ENCODE measurements at places on chromosomes 13 and 19.

- DNase-seq, result no peak
Measured at GRCh38 chr19:35119578-35120155, 4.0 kb downstream of the FXYD3 start.

DNA sequence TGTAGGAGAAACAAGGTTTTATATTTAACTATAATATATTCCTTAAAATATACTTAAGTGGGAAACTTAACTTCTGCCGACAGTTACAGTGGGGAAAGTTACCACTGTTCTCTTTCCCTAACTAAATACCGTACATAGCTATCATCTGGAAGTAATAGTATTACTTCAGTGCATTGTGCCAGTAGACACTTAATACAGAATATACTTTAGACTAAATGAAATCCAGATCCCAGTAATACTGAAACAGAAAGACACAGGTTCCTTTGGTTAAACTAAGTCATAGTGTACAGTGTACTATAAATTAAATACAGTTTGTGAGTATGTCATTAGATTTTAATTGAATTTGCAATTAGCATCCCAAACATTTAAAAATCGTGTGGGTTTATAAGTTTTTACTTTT, 107.5 kb downstream of the PCCA start:
- no peak for DNase-seq

DNA sequence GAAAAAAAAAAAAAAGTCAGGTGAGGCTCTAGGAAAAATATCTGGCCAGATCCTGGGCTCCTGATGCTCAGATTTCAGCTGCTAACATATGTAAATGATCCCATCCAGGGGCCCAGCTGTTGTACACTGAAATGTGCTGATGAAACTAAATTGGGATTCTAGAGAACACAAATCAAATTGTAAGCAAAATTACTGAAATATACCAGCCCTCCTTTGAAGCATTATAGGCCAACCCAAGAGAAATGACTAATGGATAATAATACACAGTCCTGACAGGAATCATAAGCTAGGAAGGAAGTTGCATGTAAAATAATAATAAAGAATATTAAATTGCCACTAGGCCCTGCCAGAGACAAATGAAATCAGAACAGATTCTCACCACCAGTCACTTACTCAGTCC, 17.8 kb downstream of the KCTD12 start:
- DNase-seq, result no peak

DNA sequence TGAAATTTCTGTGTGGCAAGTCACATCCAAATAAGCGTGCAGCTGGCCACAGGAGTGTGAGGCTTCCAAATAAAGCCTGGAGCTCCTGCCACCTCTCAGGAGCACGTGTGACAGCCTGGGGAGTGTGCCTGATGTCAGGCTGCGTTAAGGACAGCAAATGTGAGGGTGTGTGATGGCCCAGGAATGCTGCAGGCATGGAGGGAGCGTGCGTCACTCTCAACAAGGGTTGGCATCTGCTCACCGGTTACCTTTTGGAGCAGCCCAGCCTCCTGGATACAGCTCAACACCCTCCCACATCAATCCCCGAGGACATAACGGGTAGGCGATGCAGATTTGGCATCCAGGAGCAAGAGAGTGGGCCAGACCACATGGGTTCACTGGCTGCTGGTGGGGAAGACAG, 19.0 kb downstream of the NUMBL start:
- no peak for DNase-seq

GRCh38 chr19:41166944-41167804, 25.8 kb upstream of the CYP2S1 start:
- no peak for DNase-seq

DNA sequence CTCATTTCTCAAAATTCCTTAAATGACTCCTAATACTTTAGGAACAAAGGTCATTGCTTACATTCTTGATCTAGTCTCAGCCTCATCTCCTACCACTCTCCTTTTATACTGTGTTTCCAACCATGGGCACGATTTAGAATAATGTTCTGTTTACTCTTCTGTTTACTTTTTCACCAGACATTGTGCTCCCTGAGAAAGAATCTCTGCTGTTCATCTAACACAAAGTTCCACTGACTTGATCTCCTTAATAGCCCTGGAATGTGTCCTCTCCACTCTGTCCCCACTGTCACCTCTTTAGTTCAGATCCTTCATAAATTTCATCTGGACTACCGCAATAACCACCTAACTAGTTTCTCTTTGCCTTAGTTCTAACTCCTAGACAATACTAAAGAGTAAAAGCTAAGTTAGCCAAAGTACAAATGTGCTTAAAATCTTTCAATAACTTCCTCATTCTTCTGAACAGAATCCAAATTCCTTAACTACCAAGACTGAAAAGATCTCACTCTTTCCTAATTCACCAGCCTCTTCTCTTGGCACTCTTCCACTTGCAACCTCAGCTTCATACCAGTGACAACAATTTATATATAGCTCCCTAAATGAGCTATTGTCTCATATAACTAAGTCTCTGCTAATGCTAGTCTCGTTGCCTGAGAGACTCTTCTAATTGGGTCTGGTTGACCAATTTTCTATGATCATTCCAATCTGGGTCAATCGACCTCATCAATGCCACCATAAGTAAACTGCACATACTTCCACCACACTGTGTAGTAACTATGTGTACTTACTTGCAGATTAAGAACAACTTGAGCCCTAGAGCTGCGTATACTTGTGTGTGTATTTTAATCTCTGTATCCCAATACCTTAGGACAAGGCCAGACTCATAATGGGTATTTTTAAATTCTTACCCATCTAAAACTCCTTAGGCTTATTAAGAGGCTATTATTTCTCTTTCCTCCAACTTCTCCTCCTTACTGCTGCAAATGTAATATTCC, 179.9 kb downstream of the VWA8 start:
- no peak for DNase-seq

DNA sequence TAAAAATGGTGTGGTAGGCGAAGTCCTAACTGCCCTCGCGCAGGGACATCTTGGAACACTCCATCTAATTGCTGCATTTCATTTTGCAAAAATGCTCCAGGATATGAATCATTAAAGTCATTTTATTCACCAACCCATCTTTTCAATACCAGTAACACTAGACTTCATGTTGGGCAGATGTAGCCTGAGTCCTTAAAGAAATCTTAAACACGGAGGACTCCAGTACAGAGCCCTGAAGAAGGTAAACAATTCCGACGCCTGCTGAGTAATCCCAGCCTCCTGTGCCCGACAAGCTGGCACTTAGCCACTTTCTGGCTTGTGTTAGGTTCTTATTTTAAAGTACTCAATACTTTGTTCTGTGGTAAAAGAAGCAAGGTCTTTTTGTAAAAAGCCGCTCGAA, 58.0 kb upstream of the IRS2 start:
- DNase-seq, result no peak

DNA sequence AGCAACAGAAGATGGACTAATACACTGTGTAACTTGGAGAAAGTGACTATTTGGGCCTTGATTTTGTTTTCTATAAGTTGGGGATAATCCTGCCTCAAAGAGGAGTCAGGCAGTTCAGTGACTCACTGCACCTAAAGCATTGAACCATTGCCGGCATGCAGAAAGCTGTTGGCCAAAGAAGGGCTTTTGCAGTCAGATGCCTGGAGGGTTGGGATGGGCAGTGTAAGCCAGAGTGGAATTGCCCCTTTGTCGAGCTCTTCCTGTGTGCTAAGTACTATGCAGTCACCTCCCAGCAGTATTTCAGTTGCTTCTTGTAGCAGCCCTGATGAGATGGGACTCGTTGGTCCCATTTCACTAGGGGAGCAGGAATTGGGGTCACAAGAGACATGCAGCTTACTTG, 11.1 kb downstream of the ZNF473 start:
- no peak for DNase-seq

DNA sequence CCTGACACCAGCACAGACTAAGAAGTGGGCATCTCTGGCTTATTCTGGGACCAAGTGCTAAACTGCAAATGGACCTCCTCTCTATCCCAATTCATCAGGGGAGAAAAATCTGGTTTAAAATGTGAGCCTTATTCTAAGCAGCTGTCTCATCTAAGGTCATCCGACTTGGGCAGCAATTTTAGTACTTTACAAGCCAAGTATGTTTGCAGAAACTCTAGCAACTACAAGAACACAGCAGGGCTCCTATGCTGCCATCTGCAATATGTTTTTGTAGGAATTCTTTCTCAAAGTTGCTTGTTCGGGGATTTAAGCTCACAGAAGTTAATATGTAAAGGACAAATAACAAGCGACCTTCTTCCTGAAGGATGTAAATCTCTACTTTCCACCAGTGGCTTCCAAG, 113.1 kb downstream of the FOXO1 start:
- no peak for DNase-seq

DNA sequence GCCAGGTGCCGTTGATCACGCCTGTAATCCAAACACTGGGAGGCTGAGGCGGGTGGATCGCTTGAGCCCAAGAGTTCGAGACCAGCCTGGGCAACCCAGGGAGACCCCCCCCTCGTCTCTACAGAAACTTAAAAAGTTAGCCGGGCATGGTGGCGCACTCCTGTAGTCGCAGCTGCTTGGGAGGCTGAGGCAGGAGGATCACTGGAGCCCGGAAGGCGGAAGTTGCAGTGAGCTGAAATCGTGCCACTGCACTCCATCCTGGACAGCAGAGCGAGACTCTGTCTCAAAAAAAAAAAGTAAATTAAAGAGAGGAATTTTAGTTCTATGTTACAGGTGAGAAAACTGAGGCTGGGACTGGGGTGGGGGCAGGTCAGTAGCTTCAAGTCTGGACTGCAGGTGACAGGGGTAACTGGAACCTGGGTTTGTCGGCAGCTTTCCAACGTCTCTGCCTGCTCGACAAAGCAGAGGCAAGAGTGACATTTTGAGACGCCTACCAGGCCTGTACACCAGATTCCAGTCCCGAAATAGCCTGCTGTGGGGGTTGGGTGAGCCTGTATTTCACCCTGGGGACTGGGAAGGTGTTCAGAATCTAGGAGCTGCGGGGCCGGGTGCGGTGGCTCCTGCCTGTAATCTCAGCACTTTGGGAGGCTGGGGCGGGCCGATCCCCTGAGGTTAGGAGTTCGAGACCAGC, 1.2 kb downstream of the SELENOW start:
- DNase-seq, result no peak

DNA sequence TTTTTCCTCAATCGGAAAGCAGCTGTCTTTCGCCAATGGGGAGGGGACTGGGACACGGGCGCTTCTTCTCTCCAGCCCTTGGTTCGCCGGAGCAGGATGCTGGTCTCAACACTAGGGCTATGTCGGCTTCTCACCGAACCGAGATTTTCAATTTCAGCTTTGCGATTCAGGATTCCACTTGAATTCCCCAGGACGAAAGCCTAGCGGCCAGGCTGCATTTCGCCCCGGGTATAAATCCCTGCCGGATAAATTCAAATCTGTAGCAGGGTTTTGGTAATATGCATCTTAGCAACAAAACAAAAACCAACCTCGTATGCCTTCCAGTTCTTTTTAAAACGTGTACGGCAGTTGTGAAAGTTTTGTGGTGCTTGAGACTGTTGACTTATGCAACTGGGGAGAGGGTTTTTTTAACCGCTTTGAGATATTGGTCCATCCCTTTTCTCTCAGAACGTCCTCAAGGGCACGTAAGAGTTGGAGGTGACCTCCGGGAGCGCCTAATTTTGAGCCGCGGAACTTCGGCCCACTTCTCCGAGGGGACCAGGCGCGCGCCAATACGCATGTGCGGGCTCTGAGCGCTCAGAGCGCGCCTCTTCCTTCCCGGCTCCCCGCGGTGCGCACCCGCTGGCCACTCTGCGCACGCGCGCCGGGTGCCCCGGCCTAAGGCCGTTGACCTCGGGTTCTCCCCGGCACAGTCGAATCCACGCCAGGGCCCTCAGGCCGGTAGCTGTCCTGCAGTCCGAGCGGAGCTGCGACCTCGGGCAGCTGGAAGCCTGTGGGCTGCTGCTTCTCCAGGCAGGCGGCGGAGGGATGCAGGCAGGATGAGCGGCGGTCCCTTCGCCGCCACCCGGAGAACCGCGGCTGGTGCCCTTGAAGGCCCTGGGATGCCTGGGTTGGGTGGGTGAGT, 7.6 kb downstream of the POU4F1 start:
- DNase-seq, result no peak

GRCh38 chr13:69720278-69720983, 387.2 kb upstream of the ATXN8OS start:
- DNase-seq, result no peak

DNA sequence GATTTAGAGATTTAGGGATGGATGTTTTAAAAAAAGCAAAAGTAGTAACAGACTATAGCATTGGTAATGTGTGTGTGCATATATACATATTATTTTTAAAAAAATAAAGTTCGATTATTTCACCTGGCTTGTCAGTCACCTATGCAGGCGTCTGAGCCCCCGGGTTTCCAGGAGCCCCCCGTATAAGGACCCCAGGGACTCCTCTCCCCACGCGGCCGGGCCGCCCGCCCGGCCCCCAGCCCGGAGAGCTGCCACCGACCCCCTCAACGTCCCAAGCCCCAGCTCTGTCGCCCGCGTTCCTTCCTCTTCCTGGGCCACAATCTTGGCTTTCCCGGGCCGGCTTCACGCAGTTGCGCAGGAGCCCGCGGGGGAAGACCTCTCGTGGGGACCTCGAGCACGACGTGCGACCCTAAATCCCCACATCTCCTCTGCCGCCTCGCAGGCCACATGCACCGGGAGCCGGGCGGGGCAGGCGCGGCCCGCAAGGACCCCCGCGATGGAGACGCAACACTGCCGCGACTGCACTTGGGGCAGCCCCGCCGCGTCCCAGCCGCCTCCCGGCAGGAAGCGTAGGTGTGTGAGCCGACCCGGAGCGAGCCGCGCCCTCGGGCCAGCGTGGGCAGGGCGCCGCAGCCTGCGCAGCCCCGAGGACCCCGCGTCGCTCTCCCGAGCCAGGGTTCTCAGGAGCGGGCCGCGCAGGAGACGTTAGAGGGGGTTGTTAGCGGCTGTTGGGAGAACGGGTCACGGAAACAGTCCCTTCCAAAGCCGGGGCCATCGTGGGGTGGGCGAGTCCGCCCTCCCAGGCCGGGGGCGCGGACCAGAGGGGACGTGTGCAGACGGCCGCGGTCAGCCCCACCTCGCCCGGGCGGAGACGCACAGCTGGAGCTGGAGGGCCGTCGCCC, 840 bp upstream of the CCNA1 start:
- DNase-seq, result no peak

- no peak for DNase-seq
Measured at GRCh38 chr13:89930861-89931260, 1416.6 kb upstream of the MIR17HG start.

- no peak for DNase-seq
Measured at GRCh38 chr19:49489601-49490167, 2.3 kb downstream of the RPL13A start.

DNA sequence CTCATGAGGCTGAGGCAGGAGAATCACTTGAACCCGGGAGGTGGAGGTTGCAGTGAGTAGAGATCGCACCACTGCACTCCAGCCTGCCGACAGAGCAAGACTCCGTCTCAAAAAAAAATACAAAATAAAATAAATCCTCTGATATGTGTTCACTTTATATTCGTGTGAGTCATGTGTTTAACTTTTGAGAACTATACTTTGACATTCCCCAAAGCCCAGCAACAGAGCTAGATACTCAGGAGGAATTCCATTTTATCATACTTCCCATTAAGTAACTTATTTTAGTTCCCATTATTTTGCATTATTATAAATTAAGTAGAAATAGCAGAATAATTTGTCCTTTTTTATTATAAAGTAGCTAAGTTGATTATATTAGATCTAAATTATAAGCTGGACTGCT, 3.3 kb upstream of the CHAMP1 start:
- DNase-seq, result no peak

All from stimulated activated CD4-positive, alpha-beta T cell treated with anti-CD3 and anti-CD28 coated beads, TNF-alpha, amount 100 ng/mL, for 4 hours (primary cell).